Astrocyte (in vitro differentiated cells and primary cell): ENCODE measurements at places on chromosomes 16 and 17. TPM values are rescaled to one million over a fixed set of nuclear protein-coding genes. Genes with fewer than 3 reads are reported as not detected.

DNA sequence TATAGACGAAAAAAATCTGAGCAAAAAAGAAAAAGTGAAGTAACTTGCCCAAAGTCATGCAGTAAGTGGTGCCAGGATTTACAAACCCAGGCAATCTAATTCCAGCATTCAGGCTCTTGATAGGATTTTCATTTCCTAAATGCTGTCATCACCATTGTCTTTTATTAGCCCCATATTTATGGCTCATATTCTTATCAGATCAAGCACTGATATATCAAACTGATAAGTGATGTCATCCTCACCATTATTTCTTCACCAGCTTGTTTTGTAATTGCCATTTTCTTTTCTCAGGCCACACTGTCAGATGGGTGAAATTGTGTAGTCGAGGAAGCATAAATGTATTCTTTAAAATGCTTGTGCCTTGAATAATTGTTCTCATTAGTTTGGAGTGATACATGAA lies 1.3 kb downstream of the RAD51C start:
- H3K4me1 ChIP-seq: peaks cover 15% of the 10 kb centered on the region
- no peak overlapping the region for H3K27ac ChIP-seq
- peak overlapping the region; percentile 87 for H3K4me3 ChIP-seq
- no peaks in the 10 kb centered on the region for H3K27me3 ChIP-seq

DNA sequence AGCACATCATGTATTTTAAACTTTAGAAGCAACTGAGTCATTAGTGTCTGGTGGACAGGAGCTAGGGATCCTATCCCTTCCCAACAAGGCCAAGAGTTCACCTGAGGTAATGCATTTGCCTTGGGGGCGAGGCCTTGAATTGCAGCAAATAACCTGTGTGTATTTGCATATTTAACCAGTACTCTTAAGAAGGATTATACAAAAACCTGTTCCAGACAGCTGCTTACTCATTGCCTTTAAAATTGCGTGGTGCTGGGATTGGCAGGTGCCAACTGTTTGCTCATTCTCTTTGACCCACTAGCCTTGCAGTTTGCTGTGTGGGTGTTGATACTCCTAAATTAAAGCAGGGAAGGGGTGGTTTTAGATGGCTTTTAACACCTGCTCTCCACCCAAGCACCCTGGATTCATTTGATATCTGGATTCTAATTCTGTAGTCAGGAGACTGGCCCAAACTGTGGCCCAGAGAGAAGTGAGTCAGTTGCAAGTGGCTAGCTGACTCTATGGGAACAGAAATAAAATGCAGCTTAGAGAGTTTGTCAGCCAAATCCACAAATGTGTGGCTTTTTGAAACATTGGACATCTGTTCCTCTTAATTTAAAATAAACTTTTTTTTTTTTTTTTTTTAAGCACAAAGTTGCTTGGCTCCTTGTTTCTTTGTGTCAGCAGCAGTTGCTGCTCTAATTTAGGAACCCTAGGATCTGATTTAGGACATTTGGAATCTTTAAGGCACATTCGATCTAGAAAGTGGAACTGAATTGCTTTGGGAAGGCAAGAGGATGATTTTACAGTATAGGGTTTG lies 46.9 kb downstream of the TUBD1 start:
- no peaks in the 10 kb centered on the region for H3K27me3 ChIP-seq
- H3K4me3 ChIP-seq: no peak overlapping the region
- DNase-seq: peak; percentile 91
- H3K36me3 ChIP-seq: peaks cover 11% of the 10 kb centered on the region

KRTAP4-5 gene
- total RNA-seq: not detected in 2 replicates

SLC13A2 gene
- total RNA-seq: not detected in 2 replicates

GRCh38 chr16:31382485-31383161 lies 10.5 kb upstream of the ITGAD start:
- no peaks in the 10 kb centered on the region for H3K36me3 ChIP-seq
- no peak for DNase-seq
- no peaks in the 10 kb centered on the region for H3K27me3 ChIP-seq
- H3K27ac ChIP-seq: no peak overlapping the region
- no peak overlapping the region for H3K4me3 ChIP-seq

DNA sequence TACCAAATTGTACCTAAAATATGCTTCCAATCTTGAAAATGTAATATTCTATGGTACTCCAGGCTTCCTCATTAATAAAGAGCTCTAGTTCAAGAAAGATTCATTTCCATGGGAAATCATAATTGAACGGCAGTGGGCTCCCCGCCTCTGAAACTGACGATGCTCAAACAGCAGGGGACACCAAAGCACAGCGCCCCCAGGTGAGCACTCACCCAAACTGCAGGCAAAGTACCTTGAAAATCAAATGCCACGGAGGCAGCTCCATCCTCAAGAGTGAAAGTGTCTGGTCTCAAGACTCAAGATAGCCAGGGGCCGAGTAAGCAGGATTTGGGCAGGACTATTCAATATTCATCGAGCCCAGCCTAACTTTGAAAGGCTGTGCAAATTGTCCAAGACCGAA lies 217.4 kb upstream of the TNRC6C start:
- peaks cover 12% of the 10 kb centered on the region for H3K27me3 ChIP-seq
- no peaks in the 10 kb centered on the region for H3K4me1 ChIP-seq
- no peaks in the 10 kb centered on the region for H3K36me3 ChIP-seq
- no peak for DNase-seq
- H3K27ac ChIP-seq: no peak overlapping the region
- no peak overlapping the region for H3K4me3 ChIP-seq

- no peak overlapping the region for H3K27ac ChIP-seq
- H3K4me1 ChIP-seq: no peaks in the 10 kb centered on the region
- H3K4me3 ChIP-seq: no peak overlapping the region
- no peaks in the 10 kb centered on the region for H3K36me3 ChIP-seq
Measured at GRCh38 chr17:29014716-29015115, 8.9 kb upstream of the SEZ6 start.

- peak; percentile 66 for DNase-seq
- peak overlapping the region; percentile 67 for H3K27ac ChIP-seq
- H3K4me1 ChIP-seq: peaks cover 37% of the 10 kb centered on the region
- H3K27me3 ChIP-seq: no peaks in the 10 kb centered on the region
Measured at GRCh38 chr17:1487939-1488825, 4.3 kb downstream of the MYO1C start.

DNA sequence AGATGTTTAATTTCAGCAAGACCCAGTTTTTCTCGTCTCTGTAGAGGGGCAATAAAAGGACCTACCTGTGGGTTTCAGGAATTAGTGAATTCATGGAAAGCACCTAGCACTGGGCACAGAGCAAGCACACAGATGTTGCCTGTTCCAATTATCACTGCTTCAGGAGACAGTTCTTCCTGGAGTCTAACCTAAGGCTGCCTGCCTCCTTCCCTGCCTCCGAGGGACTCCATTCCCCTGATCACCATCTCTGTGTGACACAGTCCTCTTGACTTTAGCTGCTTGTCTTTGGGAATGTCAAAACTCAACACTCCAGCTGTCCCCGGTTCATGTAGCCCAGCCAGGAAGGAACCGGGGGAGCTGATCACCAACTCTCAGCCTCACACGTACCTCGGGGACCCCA lies 474.9 kb downstream of the SLC39A11 start:
- no peak overlapping the region for H3K4me3 ChIP-seq
- peaks cover 4% of the 10 kb centered on the region for H3K27me3 ChIP-seq
- peaks cover 26% of the 10 kb centered on the region for H3K4me1 ChIP-seq
- no peak for DNase-seq
- no peaks in the 10 kb centered on the region for H3K36me3 ChIP-seq

DNA sequence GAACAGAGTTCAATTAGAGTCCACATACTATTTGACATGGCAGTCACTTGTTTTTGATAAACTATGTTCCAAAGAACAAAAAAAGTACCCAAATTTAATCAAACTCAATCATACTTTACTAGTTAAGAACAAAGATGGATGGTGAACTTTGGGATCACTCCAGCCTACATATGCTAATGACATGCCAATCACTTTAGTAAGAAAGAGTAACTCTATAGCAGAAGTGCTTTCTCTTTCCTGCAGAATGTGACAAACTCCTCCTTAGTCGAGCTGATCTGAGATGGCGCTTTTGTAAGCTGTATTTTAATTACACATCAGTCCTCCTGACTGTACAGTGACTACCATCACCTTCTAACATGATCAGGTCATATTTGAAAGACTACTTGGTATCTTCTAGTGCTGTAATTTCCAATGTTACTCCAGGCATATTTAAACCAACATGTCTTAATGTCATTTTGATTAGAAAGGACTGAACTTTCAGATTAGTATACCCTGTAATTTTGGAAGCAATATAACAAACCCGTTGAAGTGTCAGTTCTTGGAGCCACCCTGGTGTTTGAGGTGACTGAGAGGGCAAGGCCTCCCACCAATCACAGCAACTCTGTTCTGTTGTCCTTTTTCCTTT lies 4.1 kb downstream of the NETO2 start:
- H3K27ac ChIP-seq: no peak overlapping the region
- H3K4me3 ChIP-seq: no peak overlapping the region
- no peaks in the 10 kb centered on the region for H3K27me3 ChIP-seq
- DNase-seq: peak; percentile 46
- H3K36me3 ChIP-seq: no peaks in the 10 kb centered on the region
- peaks cover 28% of the 10 kb centered on the region for H3K4me1 ChIP-seq

GRCh38 chr17:11953924-11954323 lies 43.4 kb downstream of the ZNF18 start:
- H3K36me3 ChIP-seq: no peaks in the 10 kb centered on the region
- H3K27ac ChIP-seq: no peak overlapping the region
- no peaks in the 10 kb centered on the region for H3K27me3 ChIP-seq
- DNase-seq: no peak

GRCh38 chr17:38970804-38971203 lies 3.6 kb upstream of the FBXO47 start:
- H3K4me1 ChIP-seq: peaks cover 2% of the 10 kb centered on the region
- no peak overlapping the region for H3K4me3 ChIP-seq
- no peak for DNase-seq
- H3K27ac ChIP-seq: no peak overlapping the region

ZACN gene
- total RNA-seq: 0.23 TPM in 1 of 2 replicates, not detected in the other

PRR35 gene
- total RNA-seq: 0.09 TPM in 1 of 2 replicates, not detected in the other

- H3K36me3 ChIP-seq: no peaks in the 10 kb centered on the region
- H3K4me3 ChIP-seq: peak overlapping the region; percentile 33
- DNase-seq: peak; percentile 47
- H3K4me1 ChIP-seq: no peaks in the 10 kb centered on the region
- H3K27me3 ChIP-seq: peaks cover 19% of the 10 kb centered on the region
Measured at GRCh38 chr16:89052890-89053724, 40.5 kb upstream of the ACSF3 start.

- DNase-seq: no peak
- peaks cover 9% of the 10 kb centered on the region for H3K27me3 ChIP-seq
- no peaks in the 10 kb centered on the region for H3K4me1 ChIP-seq
- no peak overlapping the region for H3K4me3 ChIP-seq
Measured at GRCh38 chr17:61581611-61582349, 9.2 kb downstream of the NACA2 start.

DNA sequence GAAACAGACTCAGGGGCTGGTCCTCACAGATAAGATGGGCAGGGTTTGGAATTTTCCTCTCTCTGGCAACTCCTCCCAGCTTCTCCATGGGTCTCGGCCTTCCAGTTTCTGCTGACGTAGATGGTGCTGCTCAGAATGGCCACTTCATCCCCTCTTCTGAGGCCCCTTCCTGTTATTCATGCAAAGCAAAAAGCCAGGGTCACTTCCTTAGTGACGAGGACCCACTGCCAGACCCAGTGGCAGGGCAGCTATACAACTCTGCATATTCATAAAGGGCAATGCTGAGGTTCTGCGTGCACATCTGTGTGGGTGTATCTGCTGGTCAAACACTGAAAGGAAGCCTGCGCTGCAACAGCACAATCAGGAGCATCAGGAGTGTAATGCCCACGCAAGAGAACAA lies 108.8 kb downstream of the WSCD1 start:
- DNase-seq: no peak
- no peak overlapping the region for H3K4me3 ChIP-seq
- no peaks in the 10 kb centered on the region for H3K36me3 ChIP-seq
- no peak overlapping the region for H3K27ac ChIP-seq
- peaks cover 2% of the 10 kb centered on the region for H3K27me3 ChIP-seq

DNA sequence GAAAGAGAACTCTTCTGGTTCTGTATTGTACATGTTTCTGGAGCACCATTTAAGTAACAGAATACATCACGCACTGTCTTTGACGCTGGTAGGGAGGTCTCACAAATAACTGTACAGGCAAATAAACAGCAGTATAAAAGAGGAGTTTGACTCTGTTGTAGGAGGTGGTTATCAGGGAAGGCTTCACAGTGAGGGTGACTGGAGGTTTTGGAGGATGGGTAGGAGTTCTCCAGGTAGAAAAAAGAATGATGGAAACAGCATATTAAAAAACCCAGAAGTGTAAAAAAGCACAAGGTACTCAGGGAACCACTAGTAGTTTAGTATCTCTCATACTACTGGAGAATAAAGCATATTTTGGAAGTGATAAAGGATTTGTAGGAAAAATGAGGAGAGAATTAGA lies 2.7 kb upstream of the SLC6A2 start:
- no peaks in the 10 kb centered on the region for H3K36me3 ChIP-seq
- DNase-seq: no peak
- H3K4me1 ChIP-seq: no peaks in the 10 kb centered on the region
- no peak overlapping the region for H3K4me3 ChIP-seq

- no peak overlapping the region for H3K27ac ChIP-seq
- peaks cover 18% of the 10 kb centered on the region for H3K4me1 ChIP-seq
- DNase-seq: no peak
- no peaks in the 10 kb centered on the region for H3K36me3 ChIP-seq
- peaks cover 5% of the 10 kb centered on the region for H3K27me3 ChIP-seq
Measured at GRCh38 chr17:80104956-80105375, 3.6 kb downstream of the GAA start.

GRCh38 chr17:50883850-50884438 lies 17.8 kb upstream of the TOB1 start:
- H3K4me1 ChIP-seq: peaks cover 3% of the 10 kb centered on the region
- H3K27ac ChIP-seq: no peak overlapping the region
- no peaks in the 10 kb centered on the region for H3K36me3 ChIP-seq
- no peaks in the 10 kb centered on the region for H3K27me3 ChIP-seq

SALL1 gene
- total RNA-seq: 15.0 and 15.1 TPM in 2 replicates
